ENCODE measurements at places on chromosomes 7 and 10.

DNA sequence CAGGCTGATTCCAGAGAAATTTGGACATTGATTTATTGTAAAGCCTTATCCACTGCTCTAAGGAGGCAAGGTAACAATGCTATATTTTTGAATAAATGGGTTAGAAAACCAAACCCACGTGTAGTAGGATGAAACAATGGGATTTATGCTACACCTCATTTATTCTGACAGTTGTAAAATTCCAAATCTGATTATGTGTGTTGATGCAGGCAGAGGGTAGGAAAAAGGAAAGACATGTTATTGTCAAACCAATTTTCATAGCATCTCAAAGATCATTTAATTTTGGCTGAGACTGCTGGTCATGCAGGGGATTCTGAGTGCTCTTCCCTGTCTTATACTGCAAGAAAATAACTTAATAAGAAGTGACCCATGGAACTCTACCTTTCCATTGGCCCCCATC, 1219.9 kb upstream of the SORCS1 start:
- DNase-seq = no peak

DNA sequence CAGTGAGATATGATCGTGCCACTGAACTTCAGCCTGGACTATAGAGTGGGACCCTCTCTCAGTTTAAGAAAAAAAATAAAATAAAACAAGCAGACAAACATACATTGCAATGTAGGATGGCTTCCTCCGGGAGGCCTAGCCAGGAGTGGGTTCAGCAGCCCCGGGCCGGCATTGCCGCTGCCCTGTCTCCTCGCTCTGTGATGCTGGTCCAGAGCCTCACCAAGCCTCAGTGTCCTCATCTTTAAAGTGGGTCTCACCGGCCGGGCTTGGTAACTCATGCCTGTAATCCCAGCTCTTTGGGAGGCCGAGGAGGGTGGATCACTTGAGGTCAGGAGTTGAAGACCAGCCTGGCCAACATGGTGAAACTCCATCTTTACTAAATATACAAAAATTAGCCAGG, 71.6 kb downstream of the PTPRE start:
- DNase-seq = no peak

- no peak for DNase-seq
Measured at GRCh38 chr7:8354503-8354902, 78.9 kb upstream of the NXPH1 start.

GRCh38 chr7:157612009-157612663, 275.3 kb downstream of the DNAJB6 start:
- DNase-seq = no peak

GRCh38 chr10:113627836-113628235, 36.0 kb downstream of the NRAP start:
- no peak for DNase-seq

- no peak for DNase-seq
Measured at GRCh38 chr7:92647652-92648051, 57.5 kb upstream of the FAM133B start.

- DNase-seq = no peak
Measured at GRCh38 chr7:134427896-134428295, 31.0 kb downstream of the AKR1B1 start.
